T-helper 17 cell (primary cell): ENCODE measurements at places on chromosomes 7 and 10.
A peak's percentile ranks its signal among the peaks of the same experiment; 100 is the strongest.

- no peak for DNase-seq
Observed at GRCh38 chr10:926075-926698, 5.3 kb downstream of the LARP4B start.

DNA sequence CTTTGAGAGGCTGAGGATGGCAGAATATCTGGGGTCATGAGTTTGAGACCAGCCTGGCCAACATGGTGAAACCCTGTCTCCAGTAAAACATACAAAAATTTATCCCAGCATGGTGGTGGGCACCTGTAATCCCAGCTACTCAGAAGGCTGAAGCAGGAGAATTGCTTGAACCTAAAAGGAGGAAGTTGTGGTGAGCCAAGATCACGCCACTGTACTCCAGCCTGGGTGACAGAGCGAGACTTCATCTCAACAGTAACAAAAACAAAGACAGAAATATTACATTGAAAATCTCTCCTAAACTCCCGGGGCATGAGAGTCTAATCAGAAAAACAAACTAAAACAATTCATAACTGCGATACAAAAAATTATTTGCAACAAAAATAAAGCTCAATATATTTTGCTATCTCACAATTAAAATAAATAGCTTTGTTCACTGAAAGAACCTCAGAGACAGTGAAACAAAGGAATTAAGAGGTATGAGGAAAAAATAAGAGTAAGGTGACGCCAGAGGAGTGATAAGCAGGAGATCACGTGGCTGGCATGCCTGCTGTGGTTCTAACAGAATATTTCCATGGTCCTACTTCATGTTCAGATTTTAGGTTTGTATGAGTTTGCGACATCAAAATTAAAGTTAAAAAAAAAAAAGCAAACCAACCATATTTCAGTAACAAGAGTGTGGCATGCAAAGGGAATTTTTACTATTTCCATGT is 527.7 kb upstream of the POM121L12 start:
- no peak for DNase-seq

DNA sequence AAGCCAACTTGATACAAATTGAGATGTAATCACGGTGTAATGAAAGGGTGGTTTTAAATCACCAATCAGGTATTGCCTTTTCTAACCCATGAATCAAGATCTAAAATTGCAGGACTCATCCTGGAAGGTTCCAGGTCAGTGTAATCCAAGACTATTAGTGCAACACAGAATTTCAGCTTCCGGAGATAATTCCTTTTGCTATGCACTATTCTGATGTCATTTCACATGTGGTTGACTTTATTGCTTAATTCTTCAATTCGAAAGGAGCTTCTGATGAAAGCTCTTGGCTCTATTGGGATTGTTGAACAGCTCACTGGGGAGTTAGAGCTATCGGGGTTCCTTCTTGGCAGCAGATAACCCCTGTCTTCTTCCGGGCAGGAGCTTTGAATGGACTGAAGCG is 147.4 kb upstream of the INSYN2A start:
- DNase-seq: no peak

- DNase-seq: no peak
Observed at GRCh38 chr10:2957785-2958184, 109.6 kb upstream of the PFKP start.

DNA sequence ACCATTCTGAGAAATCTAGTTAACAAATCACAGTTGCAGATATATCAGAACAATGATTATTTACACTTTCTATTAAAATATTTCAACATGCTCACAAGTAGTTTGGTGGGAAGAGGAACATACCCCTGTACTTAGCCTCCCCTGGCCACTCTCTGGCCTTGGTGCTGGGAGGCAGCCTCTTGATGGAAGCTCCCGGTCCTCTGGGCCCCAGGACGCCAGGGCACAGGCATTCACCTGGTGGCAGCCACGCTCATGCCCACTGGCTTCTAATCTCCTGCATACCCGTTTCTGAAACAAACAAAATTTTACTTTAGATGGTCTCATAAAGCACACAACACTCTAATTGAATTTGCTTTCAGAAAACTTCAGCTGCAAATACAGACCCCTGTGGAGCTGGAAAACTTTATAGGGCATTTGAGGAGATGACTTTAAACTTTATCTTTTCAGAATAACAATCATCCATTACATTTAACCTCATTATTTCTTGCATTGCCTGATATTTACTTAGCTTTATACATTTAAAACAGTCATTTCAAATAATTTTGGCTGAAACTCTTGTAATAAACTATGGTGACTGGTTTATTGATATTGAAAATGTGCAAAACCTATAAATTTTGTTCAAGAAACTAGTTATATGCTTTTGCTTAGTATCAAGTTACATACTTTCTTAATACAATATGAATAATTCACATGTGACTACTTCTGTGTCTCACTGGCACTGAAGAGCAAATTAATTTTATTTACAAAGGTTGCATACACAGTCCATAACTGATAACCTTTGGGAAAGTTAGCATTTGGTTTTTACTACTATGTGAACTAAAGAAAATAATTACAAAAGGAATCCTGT is 30.8 kb downstream of the C10orf143 start:
- no peak for DNase-seq

GRCh38 chr7:81714306-81714705 is 55.5 kb downstream of the HGF start:
- no peak for DNase-seq

DNA sequence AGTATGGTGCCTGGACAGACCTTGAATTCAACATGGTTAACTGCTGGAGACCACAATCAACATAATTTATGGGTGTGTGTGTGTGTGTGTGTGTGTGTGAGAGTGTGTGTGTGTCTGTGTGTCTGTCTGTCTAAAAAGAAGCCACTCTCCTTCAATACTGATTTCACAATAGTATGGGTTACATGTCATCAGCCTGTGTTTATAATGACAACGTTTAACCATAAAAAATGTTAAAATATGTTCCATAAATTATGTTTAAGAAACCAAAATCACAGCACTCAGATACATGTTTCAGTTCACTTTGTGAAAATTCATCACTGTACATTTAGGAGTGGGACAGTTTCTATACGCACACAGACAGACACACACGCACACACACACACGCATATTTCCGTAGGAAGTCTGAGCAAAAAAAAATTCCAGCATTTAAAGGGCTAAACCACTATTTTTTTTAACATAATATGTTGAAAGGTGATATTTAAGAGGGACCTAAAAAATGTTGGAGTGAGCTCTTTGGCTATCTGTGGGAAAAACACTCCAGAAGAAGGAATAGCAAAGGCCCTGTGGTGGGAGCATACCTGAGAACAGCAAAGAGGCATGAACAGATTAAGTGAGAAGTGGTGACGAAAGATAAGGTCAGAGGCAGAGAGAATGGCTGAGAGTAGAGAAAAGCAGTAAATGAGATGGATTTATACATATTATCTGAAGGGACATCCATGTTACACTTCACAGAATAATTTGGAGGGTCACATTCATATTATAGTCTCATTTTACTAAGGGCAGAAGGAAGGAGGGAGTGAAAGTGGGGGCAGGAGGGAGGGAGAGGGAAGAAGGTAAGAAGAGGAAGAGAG is 10.9 kb downstream of the PDZD8 start:
- no peak for DNase-seq

- DNase-seq: no peak
Observed at GRCh38 chr7:141884539-141885225, 31.5 kb upstream of the OR9A4 start.

DNA sequence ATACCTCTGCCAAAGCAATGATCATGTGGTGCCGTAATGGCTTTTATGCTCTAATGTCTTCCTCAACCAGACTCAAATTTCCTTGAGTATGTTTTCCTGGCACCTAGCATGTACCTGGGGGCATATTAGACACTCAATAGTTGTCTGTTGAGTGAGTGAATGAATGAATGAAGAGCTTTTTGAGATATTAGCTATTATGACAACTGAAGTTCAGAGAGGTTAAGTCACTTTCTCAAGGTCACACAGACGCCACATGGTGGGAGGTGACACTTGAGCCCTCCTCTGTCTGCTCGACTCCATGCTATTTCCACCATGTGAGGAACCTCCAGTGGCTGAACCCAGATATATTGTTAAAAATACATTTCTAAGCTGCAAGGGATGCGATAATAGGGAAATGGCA is 132.1 kb downstream of the PRPF18 start:
- DNase-seq: no peak

- peak; percentile 61 for DNase-seq
Observed at GRCh38 chr10:6530211-6530840, 49.8 kb downstream of the PRKCQ start.

- DNase-seq: no peak
Observed at GRCh38 chr7:71851776-71852498, 560.2 kb downstream of the CALN1 start.

DNA sequence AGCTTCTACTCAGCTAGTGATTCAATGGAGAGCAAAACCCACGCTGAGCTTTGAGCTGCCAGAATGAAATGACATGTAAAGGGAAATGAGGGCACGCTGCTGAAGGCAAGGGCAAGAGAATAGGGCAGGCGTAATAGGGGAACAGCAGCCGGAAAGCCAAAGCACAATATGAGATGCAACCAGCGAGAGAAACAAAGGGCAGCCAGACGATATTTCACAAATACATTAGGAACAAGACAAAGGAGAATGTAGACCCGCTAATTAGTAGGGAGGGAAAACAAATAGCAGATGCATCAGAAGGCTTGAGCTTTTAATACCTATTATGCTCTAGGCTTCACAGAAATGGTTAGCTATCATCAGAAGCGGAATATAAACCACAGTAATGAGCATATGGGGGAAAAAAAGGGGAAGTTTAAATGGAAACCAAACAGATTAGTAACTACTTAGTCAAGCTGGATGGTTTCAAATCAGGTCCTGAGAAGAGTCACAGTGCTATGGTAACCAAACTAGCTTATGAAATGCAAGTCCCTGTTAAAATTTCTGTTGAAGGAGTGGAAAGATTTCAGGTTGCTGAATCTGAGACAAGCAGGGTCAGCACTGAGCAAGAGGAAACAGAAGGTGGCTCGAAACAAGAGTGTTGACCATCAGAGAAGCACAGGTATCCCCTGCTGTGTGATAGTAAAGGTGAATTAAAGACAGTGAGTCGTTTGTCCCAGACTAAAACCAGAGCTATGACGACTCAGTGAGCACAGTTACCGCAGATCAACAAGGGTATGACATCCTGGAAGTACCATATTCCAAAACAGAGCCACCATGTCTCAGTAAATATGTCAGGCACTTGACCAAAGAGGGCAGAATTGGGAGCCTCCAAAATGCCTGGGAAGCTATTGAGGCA is 496.9 kb upstream of the CELF2 start:
- DNase-seq: no peak

DNA sequence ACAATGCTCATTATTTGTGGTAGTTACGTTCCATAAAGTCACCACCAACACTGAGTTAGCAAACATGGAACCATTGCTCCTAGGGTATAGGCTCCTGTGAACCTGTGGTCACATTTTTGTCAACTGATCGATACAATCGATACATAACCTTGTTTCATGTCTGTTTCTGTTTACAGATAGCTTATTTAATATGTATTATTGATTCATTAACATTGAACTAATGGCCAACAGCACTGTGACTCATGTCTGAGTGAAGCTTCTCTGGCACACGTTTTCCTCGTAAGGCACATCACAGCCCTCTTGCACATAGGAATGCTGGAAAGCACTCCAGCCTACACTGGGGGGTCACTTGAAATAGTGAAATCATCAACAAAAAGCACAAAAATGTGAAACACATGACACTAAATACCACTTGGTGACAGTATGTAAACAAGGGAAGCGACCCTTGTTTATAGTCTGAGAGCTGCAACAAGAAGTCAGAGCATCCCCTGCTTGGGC is 27.0 kb downstream of the GHRHR start:
- DNase-seq: no peak

GRCh38 chr10:125936331-125936730 is 40.0 kb downstream of the FANK1 start:
- no peak for DNase-seq

GRCh38 chr7:30924624-30925023 is 13.0 kb downstream of the AQP1 start:
- DNase-seq: no peak

DNA sequence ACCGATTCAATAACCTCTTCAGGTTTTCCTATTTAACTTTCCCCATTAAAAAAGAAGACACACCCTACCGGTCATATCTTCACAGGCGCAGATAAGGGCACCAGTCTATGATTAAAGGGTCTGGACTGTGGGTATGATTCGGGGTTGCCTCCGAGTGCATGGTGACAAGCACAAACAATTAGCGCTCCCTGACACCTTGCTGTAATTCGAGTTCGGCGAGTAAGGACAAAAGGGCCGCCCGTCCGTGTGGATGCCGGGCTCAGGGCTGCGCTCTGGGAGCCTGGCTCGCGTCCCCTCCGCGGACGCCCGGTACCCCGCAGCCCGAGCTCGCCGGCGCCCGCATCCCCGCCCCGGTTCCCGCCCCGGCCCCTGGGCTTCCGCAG is 111.9 kb upstream of the RHEB start:
- no peak for DNase-seq

- DNase-seq: no peak
Observed at GRCh38 chr7:151405588-151405987, 4.2 kb downstream of the WDR86 start.

DNA sequence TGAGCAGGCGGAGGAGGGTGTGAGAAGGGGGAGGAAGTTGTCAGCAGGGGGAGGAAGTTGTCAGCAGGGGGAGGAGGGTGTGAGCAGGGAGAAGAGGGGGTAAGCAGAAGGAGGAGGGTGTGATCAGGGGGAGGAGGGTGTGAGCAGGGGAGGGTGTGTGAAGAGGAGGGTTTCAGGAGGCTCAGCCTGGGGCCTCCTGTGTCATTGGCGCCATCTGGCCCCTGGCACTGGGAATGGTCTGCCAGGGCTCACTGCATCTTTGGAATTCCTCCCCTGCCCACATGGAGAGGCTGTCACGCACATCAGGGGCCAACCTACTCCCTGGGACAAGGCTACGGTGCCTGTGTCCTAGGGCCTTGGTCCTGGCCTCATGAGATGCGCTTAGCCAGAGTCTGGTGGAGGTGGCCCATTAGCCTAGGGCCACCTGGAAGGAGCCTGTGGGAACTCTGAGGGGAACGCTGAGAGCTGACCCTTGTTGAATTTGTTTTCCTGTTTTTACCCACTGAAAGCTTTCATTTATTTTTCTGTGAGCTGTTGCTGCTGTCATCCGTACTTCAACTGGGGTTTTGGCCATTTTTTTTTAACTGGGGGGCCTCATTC is 18.0 kb downstream of the CAMK2B start:
- no peak for DNase-seq

DNA sequence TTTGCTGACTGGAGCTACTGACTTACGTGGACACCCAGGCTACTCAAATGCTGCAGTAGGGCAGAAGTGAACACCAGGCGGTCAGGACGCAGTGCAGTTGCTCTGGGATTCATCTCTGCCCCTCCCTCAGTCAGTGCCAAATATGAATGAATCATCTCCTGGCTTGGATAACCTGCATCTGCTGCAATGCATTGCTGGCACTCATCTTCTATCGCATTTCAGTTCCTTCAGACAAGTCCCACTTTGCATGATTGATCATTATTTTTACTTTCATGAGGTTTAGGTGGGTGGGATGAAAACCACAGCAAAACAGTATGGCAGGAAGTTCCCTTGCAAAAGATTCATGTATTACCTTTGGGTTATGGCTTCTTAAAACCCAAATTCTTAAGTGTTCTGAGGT is 224.6 kb upstream of the NRP1 start:
- no peak for DNase-seq

GRCh38 chr7:128962899-128963298 is 25.2 kb downstream of the IRF5 start:
- no peak for DNase-seq

- no peak for DNase-seq
Observed at GRCh38 chr7:150958062-150958552, 20.0 kb downstream of the KCNH2 start.
